ENCODE measurements at places on chromosomes 6 and 20.

DNA sequence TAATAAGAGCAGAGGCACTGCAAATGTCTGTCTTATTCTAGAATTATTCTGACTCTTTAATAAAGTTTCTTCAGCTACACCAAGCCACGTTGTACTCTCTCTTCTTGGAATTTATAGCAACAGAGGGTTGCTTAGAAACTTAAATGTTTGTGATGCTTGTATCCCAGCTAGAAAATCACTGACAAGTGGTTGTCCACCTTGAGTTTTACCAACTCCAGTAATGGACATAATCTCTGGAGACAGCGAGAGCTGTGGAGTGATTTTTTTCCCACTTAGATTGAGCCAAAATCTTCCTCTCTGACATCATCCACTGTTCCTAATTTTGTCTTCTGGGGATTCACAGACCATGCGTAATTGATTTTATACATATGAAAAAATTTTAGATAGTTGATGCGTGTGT, 8.0 kb downstream of the ECT2L start:
- no peak for DNase-seq

GRCh38 chr20:53081916-53082863, 110.0 kb downstream of the TSHZ2 start:
- DNase-seq: no peak

- DNase-seq: no peak
Observed at GRCh38 chr6:119454714-119455113, 105.2 kb upstream of the MAN1A1 start.

DNA sequence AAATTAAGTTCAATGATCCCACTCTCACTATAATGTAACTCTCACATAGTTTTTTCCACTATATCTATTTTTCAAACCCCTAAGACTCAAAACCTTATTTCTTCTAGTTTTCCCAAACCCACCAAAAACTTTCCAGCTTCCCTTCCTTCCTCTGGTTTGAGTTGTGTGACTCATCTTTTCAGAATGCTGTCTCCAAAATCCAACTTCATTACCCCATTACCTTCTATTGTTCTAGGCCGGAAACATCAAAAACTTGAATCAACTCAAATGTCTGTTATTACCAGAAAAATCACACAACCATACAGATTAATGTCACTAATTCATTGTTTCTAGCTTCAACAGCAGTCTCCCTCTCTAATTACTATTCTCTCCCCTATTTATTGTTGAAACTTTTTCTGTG, 1090.3 kb downstream of the HACE1 start:
- DNase-seq: no peak

- no peak for DNase-seq
Observed at GRCh38 chr6:113871975-113872374, 14.8 kb downstream of the MARCKS start.

GRCh38 chr20:42604998-42605956, 584.4 kb downstream of the PTPRT start:
- no peak for DNase-seq

DNA sequence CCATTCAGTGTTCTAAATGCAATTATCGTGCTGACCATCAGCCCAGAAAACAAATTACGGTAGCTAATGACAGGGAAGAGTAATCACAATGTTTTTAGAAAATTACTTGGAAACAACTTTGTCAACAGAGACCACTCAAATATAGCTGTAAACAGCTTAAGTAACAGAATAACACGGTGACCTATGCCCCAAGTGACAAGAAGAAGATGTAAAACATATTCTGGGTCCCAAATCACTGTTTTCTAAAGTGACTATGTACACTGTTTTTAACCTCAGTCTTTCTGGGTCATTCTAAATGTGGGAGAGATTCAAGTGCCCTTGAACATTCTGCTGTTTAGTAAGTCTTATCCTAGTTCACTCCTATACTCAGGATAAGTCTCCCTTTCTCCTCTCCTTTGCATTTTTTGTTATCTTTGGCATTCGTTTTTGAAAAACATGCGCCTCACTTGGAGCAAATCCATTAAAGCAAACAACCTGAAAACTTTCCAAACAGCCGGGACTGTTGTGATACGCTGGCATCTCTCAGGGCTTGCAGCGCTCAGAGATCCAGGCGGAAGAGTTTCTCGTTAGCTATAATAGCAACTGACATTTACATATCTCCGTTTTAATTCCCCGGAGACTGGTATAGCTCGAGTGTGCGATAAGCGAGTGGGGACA, 114.5 kb upstream of the SOX4 start:
- DNase-seq: no peak

DNA sequence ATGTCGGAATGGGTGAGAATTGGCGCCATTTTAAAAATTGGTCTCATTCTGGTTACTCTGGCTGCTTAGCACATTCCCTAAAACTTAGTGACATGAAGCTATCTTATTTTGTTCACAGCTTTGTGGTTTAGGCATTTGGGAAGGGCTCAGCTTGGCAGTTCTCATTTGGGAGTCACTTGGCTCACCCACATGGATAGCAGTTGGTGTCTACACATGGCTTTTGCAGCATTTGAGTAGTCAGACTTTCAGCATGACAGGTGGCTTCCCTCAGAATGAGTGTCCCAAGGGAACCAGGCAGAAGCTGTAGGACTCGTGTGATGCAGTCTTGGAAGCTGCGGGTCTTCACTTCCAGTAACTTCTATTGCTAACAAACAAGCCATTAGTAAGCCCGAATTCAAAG, 64.6 kb downstream of the UST start:
- DNase-seq: no peak

All from ELF-1 (cell line).